ENCODE measurements at places on chromosomes 16 and 17.

DNA sequence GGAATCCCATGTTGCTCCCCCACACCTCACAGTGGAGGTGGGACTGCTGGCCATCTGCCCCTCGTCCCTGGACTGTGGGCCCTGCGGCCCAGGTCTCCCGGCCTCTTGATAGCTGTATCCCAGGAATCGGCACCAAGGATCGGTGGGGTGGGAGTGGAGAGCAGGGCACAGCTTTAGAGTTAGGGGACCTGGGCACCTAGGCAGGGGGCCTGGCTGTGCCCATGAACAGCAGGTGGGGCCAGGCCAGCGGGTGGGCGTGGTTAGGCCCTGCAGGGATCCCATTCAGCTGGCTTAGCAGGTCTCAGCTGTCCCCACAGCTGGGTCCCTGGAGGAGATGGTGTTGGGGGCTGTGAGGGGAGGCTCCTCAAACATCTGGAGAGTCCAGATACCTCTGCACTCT lies 49.2 kb downstream of the SREBF1 start:
- no peak for DNase-seq

DNA sequence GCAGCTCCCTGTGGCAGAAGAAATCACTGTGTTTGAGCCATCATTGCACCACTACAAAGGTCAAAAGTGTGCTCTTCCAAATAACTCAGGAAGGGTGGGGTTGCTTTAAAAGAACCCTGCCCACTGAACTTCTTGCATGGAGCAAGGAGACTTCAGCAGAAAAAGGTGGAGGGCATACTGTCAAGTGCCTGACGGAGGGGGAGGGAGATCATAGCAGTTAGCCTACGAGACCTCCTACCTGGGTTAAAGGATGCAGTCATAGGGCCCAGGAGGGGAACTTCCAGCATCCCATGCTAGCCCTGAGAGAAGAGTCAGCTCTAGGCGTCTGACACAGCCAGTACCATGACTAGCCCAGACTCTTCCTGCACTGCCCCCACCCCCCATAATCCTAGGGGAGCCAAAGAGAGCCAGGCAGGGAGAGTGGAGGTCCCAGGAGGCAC lies 45.3 kb upstream of the MSI2 start:
- DNase-seq, result no peak

DNA sequence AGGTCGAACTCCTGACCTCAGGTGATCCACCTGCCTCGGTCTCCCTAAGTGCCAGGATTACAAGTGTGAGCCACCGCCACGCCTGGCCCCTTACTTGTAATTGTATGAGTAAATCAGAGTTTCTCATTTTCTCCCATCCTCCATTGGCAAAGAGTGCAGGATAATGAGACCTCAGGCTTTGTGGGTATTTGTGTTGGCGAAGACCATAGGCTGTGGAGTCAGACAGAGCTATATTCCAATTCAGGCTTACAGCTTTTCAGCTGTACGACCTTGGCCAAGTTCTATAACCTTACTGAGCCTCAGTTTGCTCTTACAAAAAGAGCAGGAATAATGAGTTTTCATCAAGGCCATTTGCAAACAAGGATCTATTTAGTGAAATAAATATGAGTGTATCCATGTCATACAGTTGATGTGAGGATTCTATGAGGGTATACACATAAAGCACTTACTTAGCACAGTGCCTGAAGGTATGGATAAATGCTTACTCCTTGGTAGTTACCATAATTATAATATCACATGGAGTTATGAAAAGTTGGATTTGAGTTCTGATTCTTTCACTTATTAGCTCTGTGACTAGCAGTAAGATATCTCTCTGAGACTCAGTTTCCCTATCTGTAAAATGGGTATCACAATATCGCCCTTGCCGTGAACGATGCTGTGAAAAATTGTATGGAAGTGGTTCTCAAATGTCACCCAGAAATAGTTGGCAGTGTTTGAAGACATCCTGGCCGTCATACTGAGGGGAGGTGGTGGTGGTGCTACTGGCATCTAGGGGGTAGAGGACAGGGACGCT lies 25.6 kb upstream of the CPPED1 start:
- DNase-seq, result no peak

- DNase-seq, result no peak
Observed at GRCh38 chr17:67280279-67280678, 35.3 kb upstream of the HELZ start.

DNA sequence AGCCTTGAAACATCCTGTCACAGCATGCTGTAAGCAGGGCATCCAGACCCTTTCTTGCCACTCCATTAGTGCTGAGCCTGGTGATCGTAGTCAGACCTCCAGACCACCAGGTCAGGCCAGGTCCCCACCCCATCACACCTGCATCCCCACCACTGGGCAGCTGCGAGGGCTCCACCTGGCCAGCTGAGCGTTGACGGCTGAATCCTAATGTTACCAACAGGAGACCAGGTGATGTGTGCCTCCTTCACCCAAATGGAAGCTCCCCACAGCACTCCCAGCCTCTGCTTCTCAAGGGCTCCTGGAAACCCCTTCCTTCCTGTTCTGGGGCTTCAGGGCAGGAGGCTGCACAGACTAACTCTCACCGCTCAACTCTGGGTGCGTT lies 189.4 kb downstream of the C16orf95 start:
- DNase-seq, result no peak

DNA sequence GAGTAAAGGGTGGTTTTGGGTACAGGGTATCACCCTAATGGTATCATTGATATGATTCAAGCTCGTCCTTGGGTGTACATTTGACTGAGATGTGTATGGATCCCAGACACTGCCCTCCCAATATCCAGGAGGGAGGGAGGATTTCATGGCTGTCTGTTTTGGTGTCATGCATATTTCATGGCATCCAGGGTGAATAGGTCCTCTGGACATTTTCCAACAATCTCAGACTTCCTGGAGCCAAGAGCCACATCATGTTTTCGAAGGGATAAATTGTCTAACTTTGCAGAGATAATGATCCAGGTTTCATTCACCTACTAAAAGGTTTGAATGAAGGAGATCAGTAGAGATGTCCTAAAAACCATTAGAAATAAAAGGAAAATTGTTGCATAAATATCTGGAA lies 431.9 kb downstream of the SHISA9 start:
- DNase-seq, result no peak

Data from activated CD4-positive, alpha-beta T cell treated with anti-CD3 and anti-CD28 coated beads for 24 hours (primary cell).